ENCODE measurements at places on chromosomes 6 and 20. TPM values are rescaled to one million over a fixed set of nuclear protein-coding genes. Genes with fewer than 3 reads are reported as not detected.

DNA sequence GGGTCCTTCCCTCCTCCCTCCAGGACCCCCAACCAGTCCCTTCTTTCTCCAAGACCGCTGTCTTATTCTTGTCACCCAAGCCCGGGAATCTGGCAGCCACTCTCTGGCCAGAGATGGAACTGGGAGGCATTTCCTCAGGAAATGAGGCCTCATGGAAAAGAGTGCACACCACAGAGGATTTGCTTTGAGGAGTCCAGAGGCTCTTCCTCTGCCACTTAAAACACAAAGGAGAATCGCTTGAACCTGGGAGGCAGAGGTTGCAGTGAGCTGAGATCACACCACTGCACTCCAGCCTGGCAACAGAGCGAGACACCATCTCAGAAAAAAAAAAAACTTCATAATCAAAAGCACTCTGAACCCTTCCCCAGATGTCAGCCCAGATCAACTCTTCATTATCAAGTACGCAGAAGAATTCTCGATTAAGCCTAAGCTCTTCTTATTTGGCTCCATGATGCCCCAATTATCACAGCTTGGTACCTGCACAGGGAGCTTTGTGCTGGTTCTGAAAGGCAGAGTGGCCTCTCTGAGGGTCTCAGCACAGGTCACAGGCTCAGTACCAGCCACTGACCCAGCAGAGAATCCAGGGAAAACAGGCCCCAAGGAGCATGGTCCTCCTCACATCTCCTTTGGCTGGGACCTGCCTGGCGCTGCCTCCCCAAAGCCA, 82.9 kb upstream of the MAFB start:
- no peak for DNase-seq

RIN2 gene
- 9.6 TPM for polyA plus RNA-seq

DNA sequence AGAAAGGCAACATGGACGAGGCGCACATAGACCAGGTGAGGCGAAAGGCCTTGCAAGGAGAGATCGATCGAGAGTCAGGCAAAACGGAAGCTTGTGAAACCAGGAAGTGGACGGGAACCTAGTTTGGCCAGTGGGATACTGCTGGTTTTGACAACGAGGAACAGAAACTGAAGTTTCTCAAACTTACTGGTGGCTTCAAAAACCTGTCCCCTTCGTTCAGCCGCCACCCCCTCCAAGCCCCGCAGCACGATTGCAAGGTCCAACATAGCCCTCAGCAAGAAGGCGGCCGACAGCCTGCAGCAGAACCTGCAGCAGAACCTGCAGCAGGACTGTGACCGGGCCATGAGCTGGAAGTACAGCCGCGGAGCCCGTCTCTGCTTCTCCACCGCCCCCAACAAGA, 238.0 kb downstream of the KHDC1L start:
- no peak for DNase-seq

DNA sequence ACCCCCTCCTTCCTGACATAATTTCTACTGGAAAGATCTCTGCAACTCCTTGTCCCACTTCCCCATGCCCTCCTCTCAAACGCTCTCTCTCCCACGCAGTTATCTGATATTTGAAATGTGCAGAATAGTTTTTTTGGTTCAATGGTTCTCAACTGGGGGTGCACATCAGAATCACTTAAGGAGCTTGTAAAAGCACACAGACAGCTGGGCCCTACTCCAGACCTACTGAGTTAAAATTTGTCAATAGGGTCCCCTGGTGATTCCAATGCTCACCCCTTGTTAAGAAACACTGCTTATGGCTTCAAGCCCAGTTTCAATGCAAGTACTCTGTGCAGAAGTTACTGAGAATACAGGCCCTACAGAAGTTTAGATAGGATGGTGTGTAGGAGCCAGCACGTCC, 45.2 kb upstream of the KCNK16 start:
- DNase-seq, result no peak

HTR1E gene
- polyA plus RNA-seq, result not detected

Data from psoas muscle (tissue), 8 donors.